CD4-positive, CD25-positive, alpha-beta regulatory T cell (primary cell): ENCODE measurements at places on chromosomes 1 and 21. TPM values are rescaled to one million over a fixed set of nuclear protein-coding genes. Genes with fewer than 3 reads are reported as not detected.
A peak's percentile ranks its signal among the peaks of the same experiment; 100 is the strongest.

DNA sequence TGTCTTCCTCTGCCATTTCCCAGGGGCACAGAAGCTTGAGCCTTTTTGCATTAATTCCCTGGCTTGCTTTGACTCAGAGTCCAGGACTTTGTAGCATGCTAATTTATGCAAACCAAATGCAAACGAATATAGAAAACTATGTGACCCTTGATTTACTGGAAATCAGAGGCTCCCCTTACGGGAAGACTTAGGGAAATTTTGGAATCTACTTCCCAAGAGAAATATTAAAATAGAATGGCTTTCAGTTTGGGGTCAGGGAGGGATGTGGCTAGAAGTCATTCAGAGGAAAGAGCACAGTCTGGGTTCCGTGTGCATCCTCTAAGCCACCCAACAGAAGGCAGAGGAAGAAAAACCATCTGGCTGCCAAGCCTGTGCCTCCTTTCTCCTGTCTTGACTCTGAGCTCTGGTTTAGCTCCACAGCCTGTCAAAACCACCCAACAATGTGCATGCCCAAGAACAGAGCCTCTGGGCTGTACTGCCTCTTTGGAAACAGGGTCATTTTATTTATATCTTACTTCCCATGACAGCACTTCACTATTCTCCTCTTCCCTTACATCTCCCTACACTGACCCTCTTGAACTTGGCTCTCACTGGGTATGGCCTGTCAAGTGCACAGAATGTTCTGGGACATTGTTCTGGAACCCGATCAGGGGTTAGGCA is 30.1 kb downstream of the ATF3 start:
- H3K4me3 ChIP-seq, result no peak overlapping the region
- DNase-seq, result no peak
- peaks cover 16% of the 10 kb centered on the region for H3K4me1 ChIP-seq
- peaks cover 7% of the 10 kb centered on the region for H3K27me3 ChIP-seq

GRCh38 chr1:56285554-56286402 is 293.6 kb downstream of the PLPP3 start:
- no peak overlapping the region for H3K27ac ChIP-seq
- H3K36me3 ChIP-seq, result no peaks in the 10 kb centered on the region
- no peaks in the 10 kb centered on the region for H3K4me1 ChIP-seq
- H3K27me3 ChIP-seq, result no peaks in the 10 kb centered on the region

GRCh38 chr1:160179336-160179735 is 11.0 kb upstream of the CASQ1 start:
- H3K4me1 ChIP-seq, result no peaks in the 10 kb centered on the region
- H3K27ac ChIP-seq, result no peak overlapping the region
- H3K4me3 ChIP-seq, result no peak overlapping the region

- H3K4me1 ChIP-seq, result no peaks in the 10 kb centered on the region
- H3K27me3 ChIP-seq, result no peaks in the 10 kb centered on the region
- no peak for DNase-seq
- no peaks in the 10 kb centered on the region for H3K36me3 ChIP-seq
- H3K4me3 ChIP-seq, result no peak overlapping the region
- no peak overlapping the region for H3K27ac ChIP-seq
Measured at GRCh38 chr1:3196577-3197245, 127.7 kb downstream of the PRDM16 start.

GRCh38 chr1:77550135-77550534 is 132.3 kb downstream of the ZZZ3 start:
- H3K4me3 ChIP-seq, result no peak overlapping the region
- no peak for DNase-seq
- H3K36me3 ChIP-seq, result no peaks in the 10 kb centered on the region
- H3K27me3 ChIP-seq, result no peaks in the 10 kb centered on the region
- H3K27ac ChIP-seq, result no peak overlapping the region

The AJAP1 gene
- total RNA-seq, result 0.37 TPM

The BSND gene
- total RNA-seq, result not detected

DNA sequence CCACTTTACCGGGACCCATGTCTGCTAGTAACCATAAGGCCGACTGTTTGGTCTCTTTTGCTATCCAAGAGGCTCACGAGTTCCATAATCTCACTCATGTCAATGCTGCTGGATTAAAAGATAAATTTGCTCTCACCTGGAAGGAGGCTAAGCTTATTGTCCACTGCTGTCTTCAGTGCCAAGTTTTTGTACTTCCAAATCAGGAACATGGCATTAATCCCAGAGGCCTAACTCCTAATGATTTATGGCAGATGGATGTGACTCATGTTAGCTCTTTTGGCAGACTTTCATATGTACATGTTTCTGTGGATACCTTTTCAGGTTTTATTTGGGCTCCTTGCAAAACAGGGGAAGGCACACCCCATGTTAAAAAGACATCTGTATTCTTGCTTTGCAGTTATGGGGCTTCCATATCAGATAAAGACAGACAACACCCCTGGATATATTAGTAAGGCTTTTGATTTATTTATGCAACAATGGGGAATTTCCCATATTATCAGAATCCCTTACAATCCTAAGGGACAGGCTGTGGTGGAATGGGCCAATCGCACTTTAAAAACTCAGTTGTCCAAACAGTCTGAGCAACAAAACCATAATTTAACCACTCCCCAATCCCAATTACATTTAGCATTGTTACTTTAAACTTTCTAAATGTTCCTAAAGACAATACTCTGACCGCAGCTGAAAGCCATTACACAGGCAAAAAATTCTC is 162.7 kb downstream of the IER5 start:
- H3K36me3 ChIP-seq, result no peaks in the 10 kb centered on the region
- H3K4me3 ChIP-seq, result no peak overlapping the region
- no peak for DNase-seq
- H3K27me3 ChIP-seq, result no peaks in the 10 kb centered on the region

DNA sequence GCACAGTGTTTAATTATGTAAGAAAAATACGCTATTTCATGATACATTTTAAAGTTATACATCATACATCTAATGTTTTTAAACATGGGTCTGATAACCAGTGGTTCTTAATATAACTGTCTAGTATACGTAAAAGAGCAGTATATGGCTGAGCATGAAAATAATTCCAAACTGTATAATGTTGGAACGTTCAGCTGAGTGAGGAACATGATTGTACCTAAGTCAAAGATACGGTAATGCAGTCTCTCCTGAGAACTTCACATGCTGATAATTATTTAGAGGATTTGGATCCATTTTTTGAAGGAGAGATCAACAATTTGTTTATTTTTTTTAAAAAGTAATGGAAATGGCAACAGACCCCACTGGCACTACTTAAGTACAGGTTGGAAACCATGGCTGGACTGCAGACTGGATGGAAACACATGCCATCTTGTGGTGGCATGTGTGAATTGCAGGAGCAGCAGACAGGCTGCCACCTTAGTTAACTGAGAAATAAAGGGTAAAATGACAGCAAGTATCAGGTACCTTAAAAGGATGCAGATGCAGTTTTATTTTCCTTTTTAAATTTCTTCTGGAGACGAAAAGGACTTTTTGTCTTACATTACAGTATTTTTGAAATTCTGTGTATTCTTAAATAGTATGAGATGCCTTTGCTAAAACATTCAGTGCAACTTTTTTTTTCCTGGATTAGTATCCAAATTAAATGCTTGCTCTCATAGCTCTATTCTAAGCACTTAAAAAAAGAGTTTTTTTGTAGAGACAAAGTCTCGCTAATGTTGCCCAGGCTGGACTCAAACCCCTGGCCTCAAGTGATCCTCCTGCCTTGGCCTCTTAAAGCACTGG is 73.8 kb downstream of the MTR start:
- no peak overlapping the region for H3K27ac ChIP-seq
- peak; percentile 12 for DNase-seq
- H3K27me3 ChIP-seq, result no peaks in the 10 kb centered on the region
- no peak overlapping the region for H3K4me3 ChIP-seq
- H3K36me3 ChIP-seq, result peaks cover 34% of the 10 kb centered on the region

- no peak overlapping the region for H3K4me3 ChIP-seq
- H3K27ac ChIP-seq, result no peak overlapping the region
- peaks cover 3% of the 10 kb centered on the region for H3K27me3 ChIP-seq
- no peaks in the 10 kb centered on the region for H3K36me3 ChIP-seq
Measured at GRCh38 chr1:119827010-119827409, 15.8 kb upstream of the REG4 start.

The NBPF6 gene
- total RNA-seq, result not detected

The GRIK3 gene
- total RNA-seq, result not detected

The EPHA2 gene
- not detected for total RNA-seq

DNA sequence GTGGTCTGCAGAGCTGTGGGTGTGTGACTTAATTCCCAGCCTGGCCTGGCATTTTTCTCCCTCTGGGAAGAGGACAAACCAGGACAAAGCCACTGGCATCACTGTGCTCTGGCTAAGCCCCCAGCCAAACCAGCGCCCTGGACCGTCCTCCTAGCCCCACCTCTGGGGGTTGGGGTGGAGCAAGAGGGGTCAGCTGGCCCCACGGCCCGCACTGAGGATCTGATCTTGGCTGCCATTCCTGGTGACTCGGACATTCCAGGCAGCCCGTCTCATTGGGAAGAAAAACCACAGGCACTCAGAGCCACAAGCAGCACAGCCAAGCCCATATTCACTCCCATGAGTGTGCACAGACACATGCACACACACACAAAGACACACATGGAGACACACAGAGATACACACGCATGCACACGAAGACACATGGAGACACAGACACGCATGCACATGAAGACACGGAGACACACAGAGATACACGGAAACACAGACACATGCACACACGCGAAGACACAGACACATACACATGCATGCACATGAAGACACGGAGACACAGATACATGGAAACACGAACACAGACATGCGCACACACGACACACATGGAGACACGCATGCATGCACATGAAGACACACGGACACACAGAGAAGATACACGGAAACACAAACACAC is 2.3 kb upstream of the MXRA8 start:
- H3K36me3 ChIP-seq, result no peaks in the 10 kb centered on the region
- H3K27me3 ChIP-seq, result no peaks in the 10 kb centered on the region
- H3K4me1 ChIP-seq, result peaks cover 8% of the 10 kb centered on the region
- DNase-seq, result no peak
- H3K27ac ChIP-seq, result no peak overlapping the region
- no peak overlapping the region for H3K4me3 ChIP-seq

The CCDC185 gene
- total RNA-seq, result not detected

DNA sequence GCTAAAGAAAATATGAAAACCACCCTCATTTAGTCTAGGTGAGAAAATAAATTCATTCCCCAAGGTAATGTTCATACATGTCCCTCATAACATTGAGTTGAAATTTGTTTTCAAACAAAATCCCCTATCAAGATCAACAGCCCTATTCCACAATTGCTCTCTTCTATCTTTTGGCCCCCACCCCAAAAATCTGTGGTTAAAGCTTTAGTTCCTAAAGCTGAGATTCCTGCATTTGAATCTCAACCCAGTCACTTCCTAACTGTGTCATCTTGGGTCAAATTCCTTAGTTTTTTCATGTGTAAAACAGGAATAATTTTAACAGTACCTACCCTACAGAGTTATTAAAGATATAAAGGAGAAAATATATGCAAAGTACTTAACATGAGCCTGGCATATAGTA is 22.0 kb downstream of the KIAA0319L start:
- H3K36me3 ChIP-seq, result peaks cover 23% of the 10 kb centered on the region
- no peak overlapping the region for H3K27ac ChIP-seq
- DNase-seq, result no peak
- no peaks in the 10 kb centered on the region for H3K27me3 ChIP-seq
- H3K4me3 ChIP-seq, result no peak overlapping the region
- H3K4me1 ChIP-seq, result peaks cover 29% of the 10 kb centered on the region

The OPTC gene
- total RNA-seq, result not detected

DNA sequence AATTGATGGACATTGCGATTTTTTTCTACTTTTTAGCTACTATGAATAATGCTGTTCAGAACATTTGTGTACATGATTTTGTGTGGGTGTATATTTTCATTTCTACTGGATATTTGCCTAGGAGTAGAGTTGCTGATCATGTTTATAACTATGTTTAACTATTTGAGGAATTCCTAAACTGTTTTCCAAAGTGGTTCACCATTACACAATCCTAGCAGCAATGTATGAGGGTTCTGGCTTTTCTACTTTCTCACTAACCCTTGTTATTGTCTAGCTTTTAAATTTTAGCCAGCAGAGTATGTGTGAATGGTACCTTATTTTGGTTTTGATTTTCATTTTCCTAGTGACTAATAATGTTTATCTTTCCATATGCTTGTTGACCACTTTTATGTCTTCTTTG is 86.2 kb downstream of the ATG4C start:
- no peaks in the 10 kb centered on the region for H3K36me3 ChIP-seq
- no peaks in the 10 kb centered on the region for H3K4me1 ChIP-seq
- no peak overlapping the region for H3K4me3 ChIP-seq

GRCh38 chr21:36883532-36884486 is 82.7 kb downstream of the HLCS start:
- no peaks in the 10 kb centered on the region for H3K27me3 ChIP-seq
- peaks cover 3% of the 10 kb centered on the region for H3K36me3 ChIP-seq
- no peak for DNase-seq

GRCh38 chr1:40636777-40637176 is 28.7 kb downstream of the RIMS3 start:
- H3K27ac ChIP-seq, result no peak overlapping the region
- no peaks in the 10 kb centered on the region for H3K36me3 ChIP-seq
- DNase-seq, result no peak
- no peaks in the 10 kb centered on the region for H3K27me3 ChIP-seq
- no peak overlapping the region for H3K4me3 ChIP-seq

The KCNQ4 gene
- 0.44 TPM for total RNA-seq

DNA sequence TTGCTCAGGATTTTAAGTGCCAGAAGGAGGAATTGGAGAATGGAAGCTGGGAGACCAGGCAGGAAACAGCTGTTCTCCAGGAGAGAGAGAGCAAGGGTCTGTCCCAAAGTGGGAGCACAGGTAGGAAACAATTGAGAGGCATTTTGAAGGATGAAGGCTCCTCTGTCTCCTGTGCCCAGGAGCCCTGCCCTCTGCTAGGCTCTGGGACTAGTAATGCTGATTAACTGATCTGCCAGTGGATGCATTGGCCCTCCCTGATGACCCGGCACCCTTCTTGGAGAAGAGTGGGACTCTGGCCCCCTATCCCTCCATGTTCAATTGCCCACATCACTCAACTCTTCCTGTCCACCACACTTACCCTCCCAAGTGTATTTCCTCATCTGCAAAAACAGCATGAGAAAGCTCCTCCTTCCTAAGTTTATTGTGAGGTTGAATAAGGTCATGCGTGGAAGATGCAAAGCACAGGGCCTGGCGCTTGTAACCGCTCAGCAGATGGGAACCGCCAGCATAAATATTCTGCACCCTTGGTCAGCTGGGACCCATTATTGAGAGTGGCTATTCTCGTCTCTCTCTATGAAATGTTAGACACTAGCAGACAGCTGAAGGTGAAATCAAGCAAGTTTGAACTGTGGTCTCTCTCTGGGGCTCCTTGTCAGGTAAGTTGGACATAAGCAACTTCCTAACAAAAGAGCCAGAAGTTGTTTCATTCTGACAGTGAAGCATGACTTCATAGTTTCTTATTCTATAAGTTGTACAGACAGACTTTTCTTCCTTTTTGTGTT is 63.0 kb upstream of the ANGPTL1 start:
- no peaks in the 10 kb centered on the region for H3K27me3 ChIP-seq
- no peak overlapping the region for H3K27ac ChIP-seq
- H3K4me1 ChIP-seq, result no peaks in the 10 kb centered on the region
- DNase-seq, result no peak

DNA sequence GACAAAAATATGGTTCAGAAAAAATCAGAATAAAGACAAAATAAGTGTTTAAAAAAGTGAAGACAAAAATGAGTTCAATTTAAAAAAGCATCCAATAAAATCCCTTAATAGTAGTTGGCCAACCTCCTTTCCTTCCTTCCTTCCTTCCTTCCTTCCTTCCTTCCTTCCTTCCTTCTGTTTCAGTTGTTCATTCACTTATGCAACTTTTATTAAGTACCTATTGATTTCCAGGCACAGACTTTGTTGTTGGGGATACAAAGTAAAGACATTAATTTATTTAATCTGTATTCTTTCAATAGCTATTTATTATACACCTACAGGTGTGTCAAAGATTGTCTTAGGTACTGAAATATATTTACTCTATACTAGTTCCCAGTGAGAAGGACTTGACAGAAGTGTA is 2.4 kb upstream of the LIPI start:
- no peak overlapping the region for H3K27ac ChIP-seq
- DNase-seq, result no peak
- peaks cover 8% of the 10 kb centered on the region for H3K4me1 ChIP-seq
- H3K27me3 ChIP-seq, result no peaks in the 10 kb centered on the region
- no peaks in the 10 kb centered on the region for H3K36me3 ChIP-seq
